Brain pericyte (primary cell): ENCODE measurements at places on chromosomes 12 and 14.

GRCh38 chr14:50953502-50953901, 9.2 kb upstream of the PYGL start:
- DNase-seq = no peak

GRCh38 chr14:60839057-60839456, 104.5 kb downstream of the MNAT1 start:
- DNase-seq = no peak

DNA sequence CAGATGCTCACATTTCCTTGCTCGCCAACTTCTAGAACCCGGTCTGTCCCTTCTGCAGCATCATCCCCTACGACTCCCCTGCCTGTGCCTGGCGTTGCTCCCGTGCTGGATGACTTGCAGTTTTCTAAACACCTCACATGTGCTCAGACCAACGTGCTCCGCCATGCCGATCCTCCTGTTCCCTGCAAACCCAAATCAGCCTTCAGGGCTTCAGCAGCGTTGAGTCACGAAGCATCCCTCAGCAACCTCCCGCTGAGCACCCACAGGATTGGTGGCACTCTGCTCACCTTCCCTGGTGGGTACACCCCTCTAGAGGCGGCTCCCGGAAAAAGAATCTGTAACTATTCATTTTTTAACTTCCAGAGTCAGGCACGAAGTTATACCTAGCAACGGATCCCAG, 2.8 kb upstream of the PIWIL1 start:
- DNase-seq = no peak

GRCh38 chr12:93741659-93742109, 64.5 kb downstream of the CRADD start:
- no peak for DNase-seq

GRCh38 chr12:31527083-31527482, 63.9 kb downstream of the DENND5B start:
- no peak for DNase-seq

- no peak for DNase-seq
Measured at GRCh38 chr12:111405859-111406473, at the start of gene SH2B3. Gene SH2B3 (plus strand): TSS chr12:111405923. CDS start chr12:111418146, 12,223 bp downstream.

GRCh38 chr12:101954676-101955075, 77.3 kb downstream of the DRAM1 start:
- DNase-seq = no peak

- DNase-seq = no peak
Measured at GRCh38 chr14:93956514-93957332, 19.6 kb downstream of the ASB2 start.

DNA sequence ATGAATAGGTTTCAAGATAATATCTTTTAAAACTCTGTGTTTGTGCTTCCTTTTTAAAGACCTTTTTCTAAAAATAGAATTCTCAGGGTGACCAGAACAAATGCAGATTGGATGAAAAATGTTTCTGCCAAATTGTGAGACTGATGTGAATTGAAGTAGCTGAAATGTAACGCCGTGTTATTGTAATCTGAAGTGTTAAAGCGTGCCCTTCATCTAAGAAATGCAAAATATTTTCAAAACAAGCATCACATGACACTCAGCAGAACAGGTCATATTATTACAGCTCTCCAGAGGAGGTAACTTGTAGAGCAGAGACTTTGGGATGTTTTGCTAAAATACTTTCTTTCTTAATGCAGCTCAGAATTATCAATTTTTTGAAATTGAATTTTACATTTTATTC, 90.0 kb upstream of the PLEKHA5 start:
- DNase-seq = no peak

DNA sequence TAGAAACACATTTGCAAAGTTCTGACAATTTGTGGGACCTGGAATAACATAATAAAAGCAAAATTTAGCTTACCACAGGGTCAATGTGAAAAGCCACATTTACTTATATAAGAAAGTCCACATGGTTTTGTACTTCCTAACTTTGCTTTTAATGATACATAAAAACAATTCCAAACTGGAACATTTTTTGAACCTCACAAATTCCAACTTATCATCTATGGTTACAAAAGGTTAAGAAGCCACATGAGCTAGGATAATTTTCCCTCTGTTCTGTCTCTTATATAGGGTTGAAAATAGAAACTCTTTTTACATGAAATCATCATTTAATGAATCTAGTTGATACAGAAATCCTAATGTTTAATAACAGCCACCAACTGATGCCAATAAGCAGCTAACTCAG, 8.9 kb upstream of the RERG start:
- no peak for DNase-seq

DNA sequence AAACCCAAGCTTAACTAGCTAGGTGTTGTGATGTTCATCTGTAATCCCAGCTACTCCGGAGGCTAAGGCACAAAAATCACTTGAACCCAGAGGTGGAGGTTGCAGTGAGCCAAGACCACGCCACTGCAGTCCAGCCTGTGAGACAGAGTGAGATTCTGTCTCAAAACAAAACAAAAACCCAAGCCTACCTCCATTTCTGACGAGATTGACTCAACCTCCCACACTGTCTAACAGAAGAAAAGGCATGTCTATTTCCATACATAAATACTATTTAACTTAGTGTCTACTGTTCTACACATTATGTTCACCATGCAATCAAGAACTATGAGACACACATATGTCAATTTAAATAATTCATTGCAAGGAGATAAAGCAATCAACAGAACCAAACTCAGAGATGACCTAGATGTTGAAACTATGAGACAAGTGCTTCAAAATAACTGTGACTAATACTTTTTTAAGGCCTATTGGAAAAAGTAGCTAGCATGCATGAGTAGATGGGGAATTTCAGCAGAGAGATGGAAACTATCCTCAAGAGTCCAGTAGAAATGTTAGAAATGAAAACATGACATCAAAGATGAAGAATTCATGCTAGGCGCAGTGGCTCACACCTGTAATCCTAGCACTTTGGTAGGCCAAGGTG, 75.9 kb upstream of the DHRS4 start:
- DNase-seq = no peak

- DNase-seq = no peak
Measured at GRCh38 chr14:86532219-86532618, 1002.3 kb downstream of the FLRT2 start.

DNA sequence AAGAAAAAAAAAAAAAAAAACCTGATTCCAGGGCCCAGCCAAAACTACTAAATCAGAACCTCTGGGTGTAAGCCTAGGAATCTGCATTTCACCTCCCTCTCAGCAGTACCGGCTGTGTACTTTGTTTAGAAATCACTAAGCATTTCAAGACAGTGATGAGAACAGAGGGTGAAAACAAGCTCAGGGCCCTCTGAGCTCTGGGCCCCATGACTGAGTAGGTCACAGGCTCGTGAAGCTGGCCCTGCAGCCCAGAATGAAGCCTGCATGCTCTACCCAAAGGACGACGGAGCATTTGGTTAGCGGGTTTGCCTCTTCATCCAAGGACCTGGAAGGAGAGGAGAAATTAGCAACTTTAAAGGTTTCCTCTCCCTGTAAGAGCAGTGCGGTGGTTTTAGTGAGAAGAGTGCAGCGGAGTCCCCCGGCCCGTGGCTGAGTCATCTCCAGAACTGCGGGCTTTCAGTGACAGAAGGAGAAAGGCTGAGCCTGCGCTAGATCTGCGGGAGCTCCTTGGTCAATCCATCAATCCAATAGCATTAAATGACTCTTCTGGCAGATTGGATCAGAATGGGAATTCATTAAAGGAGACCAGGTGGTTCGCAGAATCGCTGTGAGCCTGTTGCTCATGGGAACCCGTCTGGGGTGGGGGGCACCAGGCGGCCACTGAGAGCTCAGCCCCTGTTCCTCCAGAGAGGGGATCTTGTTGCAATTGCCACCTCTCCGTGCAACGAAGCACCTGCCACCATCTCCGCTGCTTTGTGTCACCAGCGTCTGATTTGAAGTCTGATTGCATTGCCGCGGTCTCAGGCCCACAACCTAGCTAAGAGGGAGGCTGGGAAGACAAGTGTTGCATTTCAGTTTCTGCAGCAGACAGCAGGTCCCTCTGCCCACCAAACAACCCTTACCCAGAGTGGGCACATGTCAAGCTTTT, 7.3 kb downstream of the IL31 start:
- DNase-seq = no peak

- no peak for DNase-seq
Measured at GRCh38 chr14:102828151-102828550, 50.9 kb downstream of the TRAF3 start.
